ENCODE measurements at places on chromosomes 7 and 10. TPM values are rescaled to one million over a fixed set of nuclear protein-coding genes. Genes with fewer than 3 reads are reported as not detected.

LAMB1 gene
- total RNA-seq, result not detected

LRIT1 gene
- not detected for total RNA-seq

RARRES2 gene
- total RNA-seq, result not detected

MALRD1 gene
- total RNA-seq, result not detected

LIPJ gene
- total RNA-seq, result 0.18 TPM

Measured in T-helper 2 cell treated with Interferon-gamma antibody and Interleukin-4, amounts not matched to agents 100 ng/mL and 5 ng/mL, for 36 hours (primary cell).